ENCODE measurements at places on chromosomes 7 and 10.

- peak; percentile 82 for DNase-seq
Measured at GRCh38 chr10:91597197-91597881, 35.5 kb downstream of the PPP1R3C start.

GRCh38 chr10:68955355-68955831, 577 bp upstream of the DDX21 start:
- DNase-seq = no peak

- DNase-seq = no peak
Measured at GRCh38 chr10:131165092-131165491, 146.4 kb downstream of the TCERG1L start.

GRCh38 chr7:98266840-98267239, 14.6 kb upstream of the BRI3 start:
- DNase-seq = no peak
